ENCODE measurements at places on chromosomes 11 and 22.

GRCh38 chr22:20205964-20206708 lies 55.3 kb upstream of the CCDC188 start:
- no peak for DNase-seq

DNA sequence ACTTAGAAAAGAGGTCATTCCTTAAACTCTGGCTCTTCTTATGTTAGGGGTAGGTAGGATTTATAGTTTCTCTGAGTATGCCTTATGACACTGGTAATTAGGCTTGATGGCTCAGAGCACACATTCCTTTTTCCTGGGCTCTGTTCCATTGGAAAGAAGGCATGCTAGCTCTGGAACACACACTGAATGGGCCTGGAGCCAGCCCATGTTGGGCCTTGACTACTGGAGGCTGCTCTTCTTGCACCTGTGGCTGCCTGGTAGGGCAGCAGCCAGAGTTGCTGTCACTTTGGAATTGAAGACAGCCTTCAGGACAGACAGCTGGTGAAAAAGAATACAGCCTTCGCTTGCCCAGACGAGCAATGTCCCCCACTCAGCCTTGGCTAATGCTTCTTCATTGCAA lies 18.2 kb downstream of the MCAM start:
- DNase-seq: no peak

DNA sequence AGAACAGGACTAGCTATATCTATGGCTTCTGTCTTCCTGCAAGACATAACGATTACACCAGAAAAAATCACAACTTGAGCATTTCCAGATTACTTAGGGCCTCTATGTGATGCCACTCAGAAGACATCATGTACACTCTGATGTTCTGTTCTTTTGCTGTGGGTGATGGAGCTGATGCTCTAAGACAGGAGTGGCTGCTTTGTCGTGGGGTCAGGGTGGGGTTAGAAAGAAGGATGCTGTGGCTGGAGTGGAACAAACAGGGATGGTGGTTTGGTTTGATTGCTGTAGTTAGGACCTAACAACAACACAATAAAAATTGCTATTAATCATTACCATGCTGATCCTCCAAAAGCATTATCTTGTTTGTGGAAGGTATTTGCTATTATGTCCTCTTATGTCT lies 120.3 kb upstream of the ARHGAP20 start:
- DNase-seq: no peak

DNA sequence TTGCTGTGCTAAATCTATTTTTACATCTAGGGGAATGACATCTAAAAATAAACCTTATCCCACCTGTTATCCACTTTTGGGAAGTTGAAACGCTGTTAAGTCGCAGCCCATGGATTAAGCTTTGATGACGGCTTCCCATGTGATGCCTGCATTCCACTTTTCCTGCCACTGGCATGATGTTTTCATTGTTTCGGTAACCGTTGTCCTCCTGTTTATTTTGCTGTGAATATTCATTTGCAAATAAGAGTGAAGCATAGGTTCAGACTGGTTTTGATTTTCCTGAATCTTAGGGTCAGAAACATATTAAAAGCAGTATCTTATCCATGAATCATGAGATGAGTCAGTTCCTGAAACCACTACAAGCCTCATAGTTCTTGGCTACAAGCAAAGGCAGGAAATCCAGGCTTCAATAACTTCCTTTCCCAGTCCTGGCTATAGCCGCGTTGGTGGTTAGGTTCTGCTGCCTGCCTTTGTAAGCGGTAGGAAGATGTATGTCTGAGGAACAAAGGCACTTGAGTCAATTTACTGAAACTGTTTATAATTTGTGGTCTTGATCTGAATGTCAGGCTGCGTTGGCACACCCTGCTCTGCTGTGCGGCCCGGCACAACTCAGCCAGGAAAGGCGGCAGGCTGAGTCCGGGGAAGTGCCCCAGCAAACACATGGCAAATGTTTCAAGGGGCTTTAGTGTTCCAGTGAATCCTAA lies 19.4 kb downstream of the TEAD1 start:
- no peak for DNase-seq

DNA sequence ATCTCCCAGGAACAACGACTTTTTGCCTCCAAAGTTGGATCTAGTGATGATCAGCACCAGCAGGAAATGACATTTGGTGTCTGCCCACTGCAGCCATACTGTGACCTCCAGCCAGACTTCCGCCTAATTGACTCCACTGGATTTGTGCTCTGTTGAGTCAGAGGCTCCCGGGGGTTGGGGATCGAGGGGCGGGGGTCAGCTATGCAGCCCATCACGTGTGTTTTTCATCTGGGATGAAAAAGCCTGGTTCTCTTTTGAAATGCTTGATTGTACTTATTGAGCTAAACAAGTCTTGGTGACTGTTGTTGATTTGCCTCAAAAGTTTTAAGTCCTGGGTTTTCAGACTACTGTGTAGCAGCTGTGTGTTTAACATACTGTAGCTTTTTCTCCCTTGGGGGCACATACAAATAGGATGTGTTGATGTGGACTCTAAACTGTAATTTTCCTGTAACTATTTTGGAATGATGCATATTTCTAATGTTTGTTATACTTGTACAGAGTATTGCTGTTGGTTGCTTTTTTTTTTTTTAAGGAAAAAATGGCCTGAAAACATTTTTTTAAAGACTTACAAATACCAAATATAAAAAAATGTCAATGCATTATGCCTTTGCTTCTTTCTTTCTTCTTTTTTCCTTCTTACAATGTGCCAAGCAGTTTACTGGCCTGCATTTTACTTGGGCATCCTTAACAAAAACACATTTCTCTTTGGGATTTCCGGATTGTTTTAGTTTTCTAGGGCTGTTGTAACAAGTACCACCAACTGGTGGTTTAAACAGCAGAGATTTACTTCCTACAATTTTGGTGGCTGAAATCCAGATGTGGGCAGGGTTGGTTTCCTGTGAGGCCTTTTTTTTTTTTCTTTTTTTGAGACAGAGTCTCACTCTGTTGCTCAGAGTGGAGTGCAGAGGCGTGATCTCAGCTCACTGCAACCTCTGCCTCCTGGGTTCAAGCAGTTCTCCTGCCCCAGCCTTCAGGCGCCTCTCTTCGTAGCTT lies 46.1 kb upstream of the OR4B1 start:
- no peak for DNase-seq

DNA sequence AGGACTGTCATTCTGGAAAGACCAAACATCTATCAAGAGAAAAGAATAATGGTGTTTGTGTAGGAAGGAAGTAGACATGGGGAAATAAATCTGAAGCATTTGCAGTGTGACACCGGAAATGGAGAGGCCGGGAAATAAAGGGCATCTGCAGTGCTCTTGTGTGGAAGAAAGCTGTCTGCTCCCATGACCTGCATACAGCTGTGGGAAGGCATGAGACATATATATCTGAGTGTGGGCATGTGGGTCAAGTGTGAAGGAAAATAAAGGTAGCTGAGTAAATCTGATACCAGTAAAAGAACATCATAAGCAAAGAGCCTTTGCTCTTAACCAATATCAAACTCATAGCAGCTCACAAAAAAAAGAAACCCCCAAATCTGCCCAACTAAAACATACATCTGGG lies 72.1 kb upstream of the OR5AK2 start:
- DNase-seq: no peak

DNA sequence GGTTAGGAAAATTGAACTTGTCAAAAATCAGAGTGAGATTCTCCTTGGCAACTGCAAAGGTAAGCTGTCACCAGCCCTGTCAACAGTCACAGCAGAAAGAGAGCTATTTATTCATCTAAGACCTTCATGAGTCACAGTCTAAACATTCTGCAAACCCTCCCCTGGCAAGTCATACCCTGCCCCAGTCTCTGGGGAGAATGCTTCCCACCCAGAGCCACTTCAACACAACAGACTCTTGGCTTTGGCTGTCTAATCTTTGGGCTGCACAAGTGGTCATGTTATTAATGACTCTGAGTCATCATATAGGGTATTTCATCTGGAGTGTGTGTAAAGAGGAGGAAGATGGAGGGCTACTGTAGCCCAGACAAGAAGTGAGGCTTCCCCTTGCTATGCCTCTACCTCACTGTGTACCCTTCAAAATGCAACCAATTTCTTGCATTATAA lies 153.4 kb downstream of the CCDC34 start:
- no peak for DNase-seq

GRCh38 chr11:4863876-4864275 lies 14.9 kb upstream of the OR51S1 start:
- DNase-seq: no peak

DNA sequence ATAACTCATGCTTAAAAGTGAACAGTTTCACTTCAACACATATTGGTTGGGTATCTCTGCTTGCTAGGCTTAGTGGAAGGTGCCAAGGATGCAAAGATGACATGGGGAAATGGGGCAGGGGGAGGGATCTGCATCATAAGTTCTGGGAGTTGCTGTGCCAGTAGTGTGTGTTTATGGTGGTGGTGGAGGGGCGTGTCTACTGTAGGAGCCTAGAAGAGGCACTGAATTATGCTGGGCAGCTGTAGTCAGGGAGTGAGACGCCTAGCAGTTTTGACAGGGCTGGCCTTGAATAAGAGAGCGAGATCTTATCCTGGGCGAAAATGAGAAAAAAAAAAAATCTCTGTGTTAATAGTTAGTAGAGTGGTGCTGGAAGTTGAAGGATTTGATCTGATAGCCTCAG lies 3.0 kb downstream of the ELMOD1 start:
- DNase-seq: no peak

- no peak for DNase-seq
These were observed 27.5 kb downstream of the TPCN2 start for GRCh38 chr11:69076129-69076791.

DNA sequence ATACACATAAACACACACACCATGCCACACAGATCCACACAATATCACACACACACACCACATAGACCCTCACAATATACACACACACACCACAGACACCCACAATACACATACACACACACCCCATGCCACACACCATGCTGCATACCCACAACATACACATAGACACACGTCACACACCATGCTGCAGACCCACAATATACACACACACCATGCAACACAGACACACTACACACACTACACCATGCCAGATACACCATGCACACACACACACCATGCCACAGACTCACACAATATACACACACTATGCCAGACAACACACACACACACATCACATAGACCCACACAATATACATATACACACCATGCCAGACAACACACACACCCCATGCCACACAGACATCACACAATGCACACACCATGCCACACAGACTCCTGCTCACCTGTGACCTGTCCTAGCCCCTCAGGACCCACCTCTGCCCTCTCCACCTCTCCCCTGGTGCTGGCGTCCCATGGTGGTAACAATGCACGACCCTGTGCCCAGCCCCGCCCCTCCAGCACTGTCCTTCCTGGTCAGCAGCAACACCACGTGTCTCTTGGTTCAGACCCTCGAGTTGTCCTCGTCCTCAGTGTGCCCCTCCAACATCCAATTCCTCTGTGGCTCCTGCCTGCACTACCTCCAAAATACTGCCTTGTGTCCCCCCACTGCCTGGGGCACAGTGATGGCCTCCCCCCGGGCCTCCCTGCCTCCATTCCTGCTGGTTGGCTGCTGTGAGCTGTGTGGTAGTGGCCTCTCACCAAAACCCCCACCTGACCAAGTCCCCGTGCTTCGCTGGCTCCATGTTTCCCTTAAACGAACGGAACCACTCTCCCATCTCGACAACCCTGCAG lies 23.7 kb upstream of the RFPL3 start:
- DNase-seq: no peak

DNA sequence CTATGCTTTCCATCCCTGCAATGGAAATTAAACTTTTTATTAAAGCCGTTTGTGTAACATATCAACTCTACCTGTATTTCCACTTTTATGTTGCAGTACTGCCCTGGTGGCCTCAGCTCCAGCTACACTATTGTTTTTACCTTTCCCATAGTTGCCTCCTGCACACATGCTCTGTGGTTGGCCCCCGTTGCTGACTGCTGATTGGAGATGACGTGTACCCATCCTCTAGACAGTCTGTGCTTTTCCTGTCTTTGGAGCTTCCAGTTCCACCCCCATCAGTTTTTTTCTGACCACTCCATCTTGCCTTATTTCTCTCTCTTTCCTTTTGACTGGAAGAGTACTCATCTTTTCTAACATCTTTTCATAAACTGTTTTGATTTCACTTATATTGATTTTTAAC lies 123.8 kb downstream of the TEAD1 start:
- no peak for DNase-seq

GRCh38 chr11:74169738-74170458 lies 904 bp downstream of the C2CD3 start:
- no peak for DNase-seq

GRCh38 chr11:72724021-72724551 lies 28.1 kb downstream of the ARAP1 start:
- peak; percentile 51 for DNase-seq

- no peak for DNase-seq
These were observed 50.3 kb upstream of the EHF start for GRCh38 chr11:34570584-34570983.

DNA sequence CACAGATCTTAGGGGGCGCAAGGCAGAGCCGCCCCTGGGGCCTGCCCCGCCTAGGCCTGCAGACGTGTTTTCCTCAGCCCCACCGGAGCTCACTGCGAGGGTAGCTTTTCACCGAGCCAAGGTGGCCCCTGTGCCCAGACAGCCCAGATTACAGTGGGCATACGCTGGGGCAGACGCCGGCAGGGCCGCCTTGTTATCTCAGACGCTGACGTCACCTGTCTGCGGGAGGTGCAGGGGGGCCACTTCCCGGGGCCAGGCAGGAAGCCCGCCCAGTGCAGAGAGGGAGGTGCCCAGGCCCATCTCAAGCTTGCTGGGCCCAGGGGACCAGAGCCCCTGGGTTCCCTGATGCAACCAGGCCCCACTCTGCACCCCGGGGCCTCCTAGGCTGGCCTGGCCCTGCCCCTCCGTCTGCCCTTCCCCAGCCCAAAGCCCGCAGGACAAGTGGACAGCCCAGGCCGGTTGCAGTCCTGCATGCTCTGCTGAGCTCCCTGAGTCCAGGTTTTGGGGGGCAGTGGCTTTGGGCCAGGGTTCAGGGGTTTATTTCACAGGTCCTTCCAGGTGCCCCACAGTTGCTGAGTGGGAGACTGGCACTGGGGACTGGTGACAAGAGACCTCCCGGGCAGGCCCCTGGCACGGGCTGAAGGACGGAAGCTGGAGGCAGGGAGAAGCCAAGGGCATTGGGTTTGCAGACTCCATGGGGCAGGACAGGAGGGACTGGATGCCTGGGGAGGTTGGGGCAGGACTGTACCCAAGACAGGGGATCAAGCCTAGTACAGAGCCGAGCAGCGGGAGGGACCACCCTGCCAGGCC lies 38.6 kb downstream of the IGF2 start:
- DNase-seq: no peak

GRCh38 chr22:19984851-19985811 lies 31.5 kb downstream of the ARVCF start:
- DNase-seq: peak; percentile 50

Data from left lung (tissue), 14 donors.